ENCODE measurements at places on chromosomes 1 and 21.

- DNase-seq, result no peak
These were observed 805.8 kb downstream of the ADGRL2 start for GRCh38 chr1:82606546-82606945.

DNA sequence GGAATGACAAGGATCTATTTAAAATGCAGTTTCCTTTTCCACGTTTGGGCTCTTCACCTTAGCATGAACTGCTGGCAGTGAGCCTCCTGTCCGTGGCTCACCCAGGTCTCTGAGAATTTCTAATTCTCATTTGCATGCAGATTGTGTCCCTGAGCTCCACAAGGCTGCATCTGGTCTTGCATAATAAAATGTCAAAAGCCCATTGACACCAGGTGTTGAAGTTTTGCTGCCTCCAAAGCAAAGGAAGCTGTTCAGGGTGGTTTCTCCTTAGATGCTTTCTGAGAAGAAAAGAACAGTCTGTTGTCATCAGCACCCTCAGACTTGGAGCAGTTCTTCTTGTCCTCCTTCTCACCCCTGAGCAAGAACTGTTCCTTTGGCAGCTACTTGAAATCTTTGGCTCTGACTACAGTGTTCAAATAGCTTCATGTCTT is 433.1 kb upstream of the KAZN start:
- no peak for DNase-seq

DNA sequence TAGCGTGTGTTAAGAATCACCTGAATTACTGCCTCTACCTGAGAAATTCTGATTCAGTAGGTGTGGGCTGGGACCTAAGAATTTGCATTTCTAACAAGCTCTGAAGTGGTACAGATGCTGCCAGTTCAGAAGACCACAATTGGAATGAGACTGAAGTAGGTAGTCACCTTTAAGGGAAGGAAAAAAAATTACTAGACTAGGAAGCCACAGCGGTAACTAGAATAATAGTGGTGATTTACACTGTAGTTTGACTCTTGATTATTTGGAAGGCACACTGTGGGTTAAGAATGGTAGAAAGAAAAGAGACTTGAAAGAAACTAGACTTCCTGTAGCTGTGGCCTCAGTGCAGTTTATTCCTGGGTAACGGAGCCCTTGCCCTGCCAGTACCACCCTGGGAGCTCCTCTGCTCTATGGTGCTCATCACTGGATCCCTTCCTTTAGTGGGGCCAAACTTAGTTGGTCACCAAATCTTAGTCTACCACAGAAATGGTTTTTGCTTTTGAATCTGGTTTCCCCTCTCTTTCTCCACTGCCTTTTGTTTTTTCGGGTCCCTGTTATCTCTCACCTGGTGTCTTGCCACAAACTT is 43.6 kb downstream of the ARID1A start:
- DNase-seq, result no peak

GRCh38 chr1:169696273-169697100 is 14.9 kb downstream of the SELL start:
- DNase-seq, result no peak

All from stromal cell of bone marrow (primary cell).